Stimulated activated CD4-positive, alpha-beta T cell treated with anti-CD3 and anti-CD28 coated beads, Interleukin-12 subunit alpha, Interleukin-12 subunit beta, amount 100 ng/mL, for 48 hours (primary cell): ENCODE measurements at places on chromosomes 3 and 15.

- no peak for DNase-seq
Measured at GRCh38 chr3:41274944-41275668, 75.8 kb downstream of the CTNNB1 start.

DNA sequence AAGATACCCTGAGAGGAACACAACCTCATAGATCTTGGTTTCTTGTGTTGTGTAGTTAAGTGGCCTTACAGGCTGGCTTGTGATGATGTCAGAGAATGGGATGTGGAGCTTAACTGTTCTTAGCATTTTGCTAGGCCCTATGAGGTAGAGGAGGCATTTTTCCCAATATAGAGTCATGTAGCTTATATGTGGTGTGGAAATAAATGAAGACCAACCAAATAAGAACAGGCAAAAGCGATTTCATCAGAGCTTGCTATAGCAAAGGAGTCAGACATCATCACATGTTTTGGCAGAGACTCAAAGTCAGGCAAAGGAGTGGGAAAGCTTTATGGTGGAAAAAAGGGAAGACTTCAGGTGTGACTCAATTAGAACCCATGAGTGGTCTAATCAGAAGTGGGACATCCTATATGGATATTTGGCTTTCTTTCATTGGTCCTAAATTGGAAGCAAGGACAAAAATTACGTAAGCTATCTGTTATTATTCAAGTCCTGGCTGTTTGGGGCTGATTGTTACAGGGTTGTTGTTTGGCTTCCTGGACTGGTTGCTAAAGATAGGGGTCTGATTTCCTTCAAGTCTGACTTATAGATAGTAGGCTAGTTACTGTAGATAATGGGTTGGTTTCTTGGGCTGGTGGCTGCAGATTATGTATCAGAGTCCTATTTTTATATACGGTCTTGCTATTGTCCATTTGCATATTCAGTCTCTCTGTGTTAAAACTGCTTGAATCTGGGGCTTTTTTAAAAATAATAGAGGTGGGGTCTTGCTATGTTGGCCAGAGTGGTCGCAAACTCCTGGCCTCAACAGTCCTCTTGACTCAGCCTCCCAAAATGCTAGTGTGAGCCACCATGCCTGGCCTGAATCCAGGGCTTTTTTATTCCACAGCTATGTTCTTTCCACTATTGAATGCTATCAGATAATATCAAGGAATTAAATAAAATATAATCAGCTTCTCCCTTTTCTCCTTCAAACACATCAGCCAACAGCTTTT is 30.3 kb upstream of the SETD2 start:
- DNase-seq, result no peak

- no peak for DNase-seq
Measured at GRCh38 chr15:58852347-58852746, 81.1 kb downstream of the SLTM start.

GRCh38 chr3:149510480-149510879 is 36.0 kb downstream of the TM4SF4 start:
- no peak for DNase-seq

GRCh38 chr3:155424323-155424710 is 130.8 kb upstream of the STRIT1 start:
- DNase-seq, result no peak

GRCh38 chr15:62362608-62363007 is 197.5 kb upstream of the C2CD4B start:
- DNase-seq, result no peak

DNA sequence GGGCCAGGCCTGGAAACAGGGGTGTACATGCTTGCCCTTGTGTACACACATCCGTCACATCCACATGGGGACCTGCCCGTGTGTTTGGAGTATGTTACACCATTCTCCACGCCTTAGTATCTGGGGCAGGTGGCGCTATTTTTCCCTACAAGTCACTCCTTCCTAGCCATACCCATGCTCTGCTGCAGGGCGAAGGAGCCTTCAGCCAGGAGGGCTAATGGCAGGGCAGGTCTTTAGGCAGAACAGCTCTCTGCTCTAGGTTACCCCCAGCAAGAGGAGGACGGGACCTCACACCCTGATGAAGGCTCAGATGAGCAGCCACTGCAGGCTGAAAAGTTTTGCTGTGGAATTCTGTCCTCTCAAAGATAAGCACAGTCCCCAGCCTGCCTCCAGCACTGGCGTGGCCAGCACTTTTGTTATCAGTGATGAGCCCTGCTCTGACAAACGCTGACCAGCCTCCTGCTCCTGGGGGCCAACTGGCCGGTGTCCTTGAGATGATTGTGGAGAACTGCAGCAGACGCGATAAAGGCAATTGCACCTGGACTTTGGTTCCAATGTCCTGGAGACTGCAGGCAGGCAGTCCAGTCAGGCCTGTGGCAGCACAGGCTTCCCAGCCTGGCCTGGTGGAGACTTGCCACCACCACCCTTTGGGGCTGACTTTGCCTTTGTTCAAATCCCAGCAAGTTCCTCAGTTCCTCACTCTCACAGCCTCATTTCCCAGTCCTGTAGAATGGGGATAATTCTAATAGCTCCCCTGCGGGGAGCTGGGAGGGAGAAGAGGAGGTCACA is 19.8 kb upstream of the PIGZ start:
- DNase-seq, result no peak

DNA sequence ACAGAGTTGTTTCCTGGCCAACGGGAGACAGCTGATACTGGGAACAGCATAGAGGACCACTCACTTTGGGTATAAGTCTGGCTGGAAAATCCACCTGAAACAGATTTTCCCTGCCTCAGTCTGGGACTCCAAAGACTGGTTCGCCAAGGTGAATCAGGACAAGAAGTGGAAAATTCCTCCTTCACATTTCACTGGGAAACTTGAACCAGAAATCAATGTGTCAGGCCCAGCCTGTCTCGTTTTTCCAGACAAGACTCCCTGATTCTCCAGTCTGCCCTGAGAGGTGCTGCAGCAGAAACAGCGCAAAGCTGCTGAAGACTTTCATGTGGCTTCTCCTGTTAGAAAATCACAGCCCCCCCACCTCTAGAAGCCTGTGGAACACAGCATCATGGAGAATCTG is 269.8 kb downstream of the OPA1 start:
- no peak for DNase-seq

- no peak for DNase-seq
Measured at GRCh38 chr3:26369133-26369532, 253.4 kb upstream of the LRRC3B start.

DNA sequence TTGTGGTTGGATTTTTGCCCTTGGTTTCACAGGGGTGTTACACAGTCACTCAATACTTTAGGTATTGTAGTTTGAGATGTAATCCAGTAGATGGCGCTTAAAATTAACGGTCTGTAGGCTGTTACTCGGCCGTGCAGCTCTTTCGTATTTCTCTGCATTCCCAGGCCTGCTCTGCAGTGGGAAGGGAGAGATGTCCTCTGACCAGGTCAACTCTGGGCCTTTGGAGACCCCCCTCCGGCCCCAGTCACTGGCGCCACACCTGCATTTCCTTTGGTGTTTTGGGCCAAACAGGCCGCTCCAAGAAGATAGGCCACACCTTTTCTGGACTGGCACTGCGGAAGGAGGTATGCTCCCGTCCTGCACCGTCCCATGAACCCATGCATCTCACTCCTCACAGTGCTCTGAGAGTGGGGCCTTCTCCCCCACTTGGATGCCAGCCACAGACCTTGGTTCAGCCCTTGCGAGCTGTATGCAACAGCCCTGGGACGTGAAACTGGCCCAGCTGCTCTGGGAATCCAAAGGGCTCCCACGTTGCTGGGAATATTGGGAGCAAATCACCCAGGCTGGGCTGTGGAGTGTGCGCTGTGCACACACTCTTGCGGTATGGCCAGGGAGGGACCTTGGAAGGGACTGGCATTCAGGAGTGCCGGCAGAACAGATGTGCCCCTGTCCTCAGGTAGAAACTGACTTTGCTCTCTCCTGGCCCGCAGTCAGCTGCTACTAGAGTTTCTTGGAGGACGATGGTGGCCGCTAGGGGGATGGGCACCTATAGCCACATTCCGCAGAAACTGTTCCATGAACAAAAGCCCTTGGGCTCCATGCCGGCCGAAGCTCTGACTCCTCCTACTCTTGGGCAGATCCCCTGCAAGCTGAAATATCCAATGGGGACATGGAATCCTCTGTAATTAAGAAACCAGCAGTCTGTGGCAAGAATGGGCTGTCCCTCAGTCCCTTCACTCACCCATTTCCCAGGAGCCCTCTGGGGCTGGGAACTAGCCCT is 410.5 kb upstream of the CADM2 start:
- DNase-seq, result no peak

GRCh38 chr15:100645671-100646070 is 43.3 kb downstream of the ASB7 start:
- no peak for DNase-seq

- no peak for DNase-seq
Measured at GRCh38 chr3:139534992-139535879, 4.3 kb downstream of the RBP1 start.

GRCh38 chr15:91947293-91947679 is 93.8 kb downstream of the SLCO3A1 start:
- no peak for DNase-seq

DNA sequence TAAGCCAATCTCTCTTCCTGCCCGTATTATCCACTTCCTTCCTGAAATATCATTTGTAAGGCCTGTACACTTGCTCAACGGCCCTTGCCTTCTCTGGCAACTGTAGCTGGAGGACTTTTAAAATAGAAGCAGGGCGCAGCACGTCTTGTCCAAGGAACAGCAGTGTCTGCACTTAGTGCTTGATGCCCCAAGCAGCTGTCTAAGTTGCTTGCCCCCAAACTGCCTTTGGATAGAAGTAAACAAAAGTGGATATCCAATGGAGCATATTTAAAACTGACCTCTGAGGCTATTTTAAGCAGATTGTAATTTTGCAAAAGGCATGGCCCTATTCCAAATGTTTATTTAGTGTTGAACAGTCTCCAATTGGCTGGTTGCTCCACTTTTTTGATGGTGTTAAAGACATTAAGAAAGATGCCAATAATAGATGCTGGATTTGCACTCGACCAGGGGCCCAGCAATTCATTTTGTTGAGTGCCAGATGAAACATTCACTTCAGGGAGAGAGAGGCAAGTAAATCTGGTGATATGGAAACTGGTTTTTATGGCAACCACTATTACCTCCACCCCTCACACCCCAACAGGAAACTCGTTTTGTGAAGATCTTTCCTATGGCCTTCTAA is 526.8 kb upstream of the TBL1XR1 start:
- no peak for DNase-seq

DNA sequence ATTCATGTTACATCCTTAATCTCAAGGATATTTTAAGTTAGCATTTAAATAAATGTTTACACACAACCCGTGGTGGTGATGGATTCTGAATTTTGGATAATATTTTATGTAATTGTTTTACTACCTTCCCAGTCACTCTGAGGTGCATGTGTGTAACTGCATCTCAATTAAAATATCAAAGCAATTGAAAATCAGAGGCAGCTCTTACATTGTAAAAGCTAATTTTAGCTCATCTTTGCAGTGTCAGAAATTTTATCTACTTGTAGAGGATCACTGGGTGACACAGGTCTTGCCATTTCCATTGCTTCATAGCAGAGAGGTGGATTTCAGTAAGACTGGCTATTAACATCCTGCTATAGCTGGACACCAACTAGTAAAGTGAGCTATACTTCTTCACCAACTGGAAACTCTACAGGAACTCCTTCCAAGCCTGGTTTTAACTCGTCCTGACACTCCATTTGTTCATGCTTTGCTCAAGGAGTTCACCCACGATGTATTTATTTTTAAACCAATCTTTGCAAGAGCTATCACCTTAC is 19.6 kb upstream of the MITF start:
- DNase-seq, result no peak

DNA sequence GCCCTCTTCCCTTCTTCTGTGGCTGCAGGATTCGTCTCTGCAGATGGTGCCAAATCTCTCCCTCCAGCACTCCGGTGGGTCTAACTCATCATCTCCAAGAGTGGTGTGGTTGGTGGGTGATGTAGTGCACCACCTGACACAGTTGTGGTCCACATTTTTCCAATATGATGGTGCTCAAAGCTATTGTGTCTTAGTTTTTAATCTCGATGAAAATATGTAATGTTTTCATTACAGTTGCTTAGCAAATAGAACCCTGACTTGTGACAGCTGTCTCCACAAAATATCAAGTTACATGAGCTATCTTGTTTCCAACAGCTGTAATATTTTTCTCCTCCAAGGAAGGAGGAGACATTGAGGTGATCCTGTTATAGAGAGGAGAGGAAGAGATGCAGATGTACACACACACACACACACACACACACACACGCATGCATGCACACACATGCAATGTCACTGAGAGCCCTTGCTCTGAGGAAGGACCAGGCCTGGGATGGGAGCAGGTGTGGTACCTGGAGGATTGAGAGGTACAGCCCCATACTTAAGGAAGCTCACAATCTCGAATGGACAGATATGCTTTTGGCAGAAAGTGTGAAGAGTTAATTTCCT is 15.7 kb upstream of the ESYT3 start:
- DNase-seq, result no peak

DNA sequence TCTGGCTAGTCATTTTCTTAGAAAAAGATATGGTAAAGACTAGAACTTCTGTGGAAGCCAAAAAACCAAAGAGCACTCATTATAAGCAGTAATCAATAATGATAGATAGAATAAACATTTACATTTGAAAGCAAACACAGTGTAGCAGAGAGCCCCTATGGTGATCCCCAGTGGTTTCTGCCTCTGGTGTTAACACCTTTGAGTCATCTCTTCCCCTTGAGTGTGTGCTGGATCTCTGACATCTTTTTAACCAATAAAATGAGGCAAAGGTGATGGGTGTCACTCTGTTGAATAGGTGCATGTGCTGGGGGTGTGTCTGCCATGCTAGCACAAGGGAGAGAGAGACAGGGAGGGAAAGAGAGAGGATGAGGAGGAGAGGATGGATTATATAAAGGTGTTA is 121.6 kb downstream of the TFG start:
- no peak for DNase-seq

DNA sequence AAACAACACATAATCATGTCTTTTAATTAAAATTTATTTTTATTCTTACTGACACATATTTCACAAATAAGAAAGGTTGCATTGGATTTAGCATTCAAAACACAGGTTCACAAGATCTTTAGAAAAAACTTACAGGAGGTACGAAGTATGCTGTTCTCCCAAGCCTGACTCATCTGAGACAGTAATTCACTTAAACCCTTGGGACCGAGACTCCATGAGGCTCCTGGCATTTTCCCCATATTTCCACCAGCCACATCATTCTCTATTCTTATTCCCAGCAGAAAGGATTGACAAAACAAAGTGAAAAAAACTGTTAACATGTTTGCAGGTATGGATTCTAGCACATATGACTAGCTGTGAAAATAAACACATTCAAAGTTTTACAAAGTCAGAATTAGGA is 52.6 kb downstream of the CNTN3 start:
- DNase-seq, result no peak
